ENCODE measurements at places on chromosomes 3 and 15. TPM values are rescaled to one million over a fixed set of nuclear protein-coding genes. Genes with fewer than 3 reads are reported as not detected.

KLHDC8B gene
- 21.2 TPM for polyA plus RNA-seq

CHRFAM7A gene
- polyA plus RNA-seq: 0.09 TPM

CD80 gene
- polyA plus RNA-seq: not detected

TGM5 gene
- not detected for polyA plus RNA-seq

TEX55 gene
- polyA plus RNA-seq: not detected
